ENCODE measurements at places on chromosomes 11 and 22. TPM values are rescaled to one million over a fixed set of nuclear protein-coding genes. Genes with fewer than 3 reads are reported as not detected.

- no peaks in the 10 kb centered on the region for H3K4me1 ChIP-seq
- no peak overlapping the region for H3K27ac ChIP-seq
- no peaks in the 10 kb centered on the region for H3K27me3 ChIP-seq
- no peak overlapping the region for H3K4me3 ChIP-seq
- no peaks in the 10 kb centered on the region for H3K36me3 ChIP-seq
- no peak for DNase-seq
These were observed 51.7 kb upstream of the RTL6 start for GRCh38 chr22:44549701-44550100.

DNA sequence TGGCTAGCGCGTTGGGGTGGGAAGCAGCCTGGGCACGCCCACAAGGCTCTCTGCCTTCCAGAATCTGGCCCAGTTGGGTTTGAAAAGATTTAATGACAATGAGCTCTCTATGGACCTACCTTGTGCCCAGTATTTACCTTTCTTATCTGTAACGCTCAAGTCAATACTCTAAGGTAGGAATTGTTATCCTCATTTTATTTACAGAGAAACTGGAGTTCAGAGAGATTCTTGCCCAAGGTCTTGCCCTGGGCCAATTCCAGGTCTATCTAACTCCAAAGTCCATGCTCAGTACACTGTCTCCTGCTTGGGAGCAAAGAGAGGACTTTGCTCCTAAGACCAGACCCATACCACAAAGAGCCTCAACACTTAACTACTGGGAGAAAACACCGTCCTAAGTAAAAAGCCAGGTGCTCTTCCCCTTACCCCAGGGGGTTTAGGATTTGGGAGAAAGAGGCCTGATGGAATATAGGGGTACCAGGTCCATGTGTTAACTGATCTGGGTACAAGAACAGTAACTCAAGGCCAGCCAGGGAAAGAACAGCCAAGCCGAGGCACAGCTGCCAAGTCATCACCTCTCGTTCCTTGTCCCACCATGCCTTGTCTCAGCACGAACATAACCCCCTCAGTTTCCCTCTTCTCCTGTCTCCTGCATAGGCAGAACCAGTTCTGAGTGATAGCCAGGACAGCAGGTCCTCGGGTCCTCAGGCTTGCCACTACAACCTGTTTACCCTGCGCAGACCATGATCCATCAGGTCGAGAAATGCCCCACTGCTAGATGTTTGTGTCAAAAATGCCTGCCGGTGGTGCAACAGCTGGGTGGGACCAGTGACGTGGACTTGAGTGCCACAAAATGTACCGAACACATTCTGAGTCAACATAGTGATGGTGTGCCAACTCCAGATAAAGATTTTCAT, 14.6 kb downstream of the APOA4 start:
- peak; percentile 86 for DNase-seq
- peaks cover 11% of the 10 kb centered on the region for H3K4me1 ChIP-seq
- H3K4me3 ChIP-seq = no peak overlapping the region
- H3K27me3 ChIP-seq = no peaks in the 10 kb centered on the region
- H3K36me3 ChIP-seq = no peaks in the 10 kb centered on the region

GRCh38 chr22:45818424-45819085, 146.9 kb downstream of the ATXN10 start:
- peaks cover 34% of the 10 kb centered on the region for H3K36me3 ChIP-seq
- H3K4me1 ChIP-seq = no peaks in the 10 kb centered on the region

DNA sequence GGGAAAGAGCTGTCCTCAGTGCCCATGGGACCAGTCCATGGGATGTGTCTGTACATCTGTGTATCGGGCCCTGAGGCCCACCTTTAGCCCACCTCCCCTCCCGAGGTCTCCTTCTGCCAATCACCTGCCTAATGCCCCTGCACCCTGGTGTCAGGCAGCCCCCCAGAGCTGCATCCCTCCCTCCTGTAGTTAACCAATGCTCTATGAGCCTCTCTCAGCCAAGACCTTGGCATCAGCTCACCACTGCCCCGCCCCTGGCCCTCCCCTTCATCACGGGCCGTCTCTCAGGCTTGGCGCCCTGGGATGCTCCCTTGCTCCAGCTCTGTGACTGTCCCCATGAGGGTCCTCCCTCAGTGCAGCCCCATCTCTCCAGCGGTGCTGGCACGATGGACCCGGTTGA, 18.5 kb downstream of the MGAT3 start:
- peaks cover 32% of the 10 kb centered on the region for H3K4me1 ChIP-seq
- H3K36me3 ChIP-seq = no peaks in the 10 kb centered on the region
- no peak overlapping the region for H3K4me3 ChIP-seq
- no peaks in the 10 kb centered on the region for H3K27me3 ChIP-seq
- no peak overlapping the region for H3K27ac ChIP-seq

DNA sequence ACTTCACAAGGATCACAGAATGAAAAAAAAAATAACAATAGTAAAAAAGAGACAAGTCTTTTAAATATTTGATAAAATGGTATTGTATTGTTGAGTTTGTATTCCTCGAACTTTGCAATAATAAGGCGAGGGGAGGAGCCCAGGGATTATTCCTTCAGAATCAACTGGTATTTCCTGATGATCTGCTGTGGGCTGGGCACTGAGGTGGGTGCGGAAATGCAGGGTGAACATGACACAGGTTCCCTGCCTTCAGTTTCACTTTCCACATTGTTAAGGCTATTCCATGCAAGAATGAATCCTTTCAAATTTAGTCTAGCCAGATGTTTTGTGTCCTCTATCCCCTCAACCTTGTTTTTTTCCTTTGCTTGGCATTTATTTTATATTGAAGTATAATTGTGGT, 2.1 kb upstream of the EIF3M start:
- no peak for DNase-seq
- no peaks in the 10 kb centered on the region for H3K36me3 ChIP-seq
- no peaks in the 10 kb centered on the region for H3K27me3 ChIP-seq
- H3K4me3 ChIP-seq = no peak overlapping the region
- H3K4me1 ChIP-seq = peaks cover 14% of the 10 kb centered on the region
- no peak overlapping the region for H3K27ac ChIP-seq

DNA sequence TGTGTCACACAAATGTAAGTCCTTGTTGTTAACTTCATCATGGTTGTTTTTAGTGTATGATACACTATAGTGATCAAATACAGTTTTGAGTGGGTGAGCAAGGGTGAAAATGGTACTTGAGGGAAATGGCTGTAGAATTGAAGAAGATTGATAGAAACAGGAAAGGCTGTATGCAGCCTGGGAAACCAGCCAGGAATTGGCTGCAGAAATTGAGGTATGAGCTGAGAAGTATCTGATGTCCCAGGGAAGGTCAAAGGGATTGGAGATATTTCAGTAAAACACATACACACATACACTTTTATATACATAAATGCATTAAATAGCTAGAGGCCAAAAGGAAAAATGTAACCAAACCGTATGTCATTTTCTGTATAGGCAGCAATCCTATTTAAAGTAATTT, 13.1 kb upstream of the YAP1 start:
- no peak overlapping the region for H3K4me3 ChIP-seq

GRCh38 chr22:33787645-33788456, 132.4 kb downstream of the LARGE1 start:
- no peak overlapping the region for H3K4me3 ChIP-seq
- peaks cover 6% of the 10 kb centered on the region for H3K4me1 ChIP-seq
- no peaks in the 10 kb centered on the region for H3K36me3 ChIP-seq
- H3K27ac ChIP-seq = no peak overlapping the region
- DNase-seq = no peak
- H3K27me3 ChIP-seq = no peaks in the 10 kb centered on the region

DNA sequence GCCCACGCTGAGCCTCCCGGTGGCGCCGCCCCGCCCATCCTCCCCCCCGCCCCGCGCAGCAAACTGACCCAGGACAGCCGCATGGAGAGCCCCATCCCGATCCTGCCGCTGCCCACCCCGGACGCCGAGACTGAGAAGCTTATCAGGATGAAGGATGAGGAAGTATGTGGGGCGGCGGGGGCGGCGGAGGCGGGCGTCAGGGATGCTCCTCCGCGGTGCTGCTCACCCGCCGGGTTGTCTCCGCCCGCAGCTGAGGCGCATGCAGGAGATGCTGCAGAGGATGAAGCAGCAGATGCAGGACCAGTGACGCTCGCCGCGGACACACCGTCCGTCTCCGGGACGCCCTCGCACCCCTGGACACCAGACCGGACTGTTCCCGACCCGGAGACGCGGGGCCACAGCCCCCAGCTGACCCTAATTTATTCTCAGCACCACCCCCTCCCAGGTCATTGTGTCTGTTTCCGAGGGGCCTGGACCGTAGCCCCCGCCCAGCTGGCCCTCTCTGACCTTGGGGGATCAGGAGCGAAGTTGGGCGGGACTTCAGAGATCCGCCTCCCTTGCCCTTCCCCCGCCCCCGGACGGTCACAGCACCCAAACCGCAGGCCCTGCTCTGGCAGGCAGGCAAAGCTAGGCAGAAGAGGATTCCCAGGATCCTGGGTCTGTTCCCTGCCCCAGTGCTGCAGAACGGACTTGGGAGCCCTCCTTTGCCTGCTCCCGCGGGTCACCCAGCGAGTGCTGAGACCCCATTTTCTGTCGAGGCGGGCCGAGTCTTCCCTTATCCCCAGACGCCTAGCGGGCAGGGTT, 959 bp upstream of the GP1BB start:
- peaks cover 5% of the 10 kb centered on the region for H3K36me3 ChIP-seq
- peaks cover 37% of the 10 kb centered on the region for H3K27me3 ChIP-seq
- DNase-seq = no peak
- no peak overlapping the region for H3K4me3 ChIP-seq
- no peak overlapping the region for H3K27ac ChIP-seq
- peaks cover 41% of the 10 kb centered on the region for H3K4me1 ChIP-seq

DNA sequence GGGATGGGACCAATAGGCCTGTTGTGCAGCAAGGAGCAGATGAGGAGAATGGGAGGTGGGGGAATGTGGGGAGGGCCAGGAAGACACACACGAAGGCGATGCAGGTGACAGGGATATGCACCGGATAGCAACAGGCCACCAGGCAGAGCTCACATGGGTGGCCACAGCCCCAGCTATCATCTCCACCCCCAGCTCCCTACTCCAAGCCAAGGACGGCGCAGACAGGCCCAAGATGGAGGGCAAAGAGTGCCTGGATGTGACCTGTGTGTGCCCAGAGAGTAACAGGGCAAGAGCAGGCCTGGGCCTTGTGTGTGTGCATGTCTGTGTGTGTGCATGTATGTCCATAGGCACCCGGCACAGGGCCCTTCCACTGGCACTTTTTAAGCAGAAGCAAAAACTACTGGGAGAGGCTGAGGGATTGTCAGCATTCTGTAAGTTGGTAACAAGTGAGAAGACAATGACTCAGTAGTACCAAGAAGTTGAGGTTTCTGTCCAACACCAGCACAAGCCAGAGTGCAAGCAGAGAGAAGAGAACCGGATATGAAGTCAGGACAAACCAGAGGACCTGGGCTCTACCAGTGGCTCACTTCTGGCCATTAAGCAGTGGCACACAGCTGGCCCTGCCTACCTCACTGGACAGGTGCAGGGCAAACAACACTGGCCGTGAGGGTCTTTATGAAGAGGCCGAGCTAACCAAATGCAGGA, 36.4 kb downstream of the NRXN2 start:
- peaks cover 10% of the 10 kb centered on the region for H3K4me1 ChIP-seq
- no peaks in the 10 kb centered on the region for H3K36me3 ChIP-seq
- DNase-seq = no peak
- H3K27ac ChIP-seq = no peak overlapping the region

DNA sequence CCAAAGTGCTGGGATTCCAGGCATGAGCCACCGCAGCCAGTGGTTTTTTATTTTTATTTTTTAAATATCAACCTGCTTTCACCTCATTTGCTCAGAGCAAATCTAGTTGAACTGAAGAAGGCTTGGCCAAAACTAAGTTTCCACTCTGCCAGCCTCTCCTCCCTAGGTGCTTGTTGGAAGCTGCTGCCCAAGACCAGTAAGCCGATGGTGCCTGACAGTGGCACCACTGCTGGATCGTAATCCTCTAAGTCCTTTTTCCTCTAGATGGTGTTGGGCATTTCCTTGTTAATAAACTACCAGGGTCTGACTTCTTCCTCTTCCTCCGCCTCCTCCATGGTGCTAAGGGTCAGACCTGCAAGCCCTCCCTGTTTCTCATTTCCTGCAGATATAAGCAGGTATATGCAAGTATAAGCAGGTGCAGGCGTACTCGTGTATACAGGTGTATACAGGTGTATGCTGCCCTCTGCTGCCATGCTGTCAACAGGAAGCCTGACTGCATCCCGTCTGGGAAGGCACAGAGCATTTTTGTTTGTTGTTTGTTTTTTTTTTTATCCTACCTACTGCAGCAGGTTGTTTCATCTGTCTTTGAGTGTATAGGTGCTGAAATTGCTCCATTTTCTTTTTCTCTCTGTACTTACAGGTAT, 1.6 kb downstream of the NADSYN1 start:
- H3K36me3 ChIP-seq = peaks cover 38% of the 10 kb centered on the region
- peak overlapping the region; percentile 95 for H3K4me3 ChIP-seq
- no peaks in the 10 kb centered on the region for H3K27me3 ChIP-seq
- no peak for DNase-seq

DNA sequence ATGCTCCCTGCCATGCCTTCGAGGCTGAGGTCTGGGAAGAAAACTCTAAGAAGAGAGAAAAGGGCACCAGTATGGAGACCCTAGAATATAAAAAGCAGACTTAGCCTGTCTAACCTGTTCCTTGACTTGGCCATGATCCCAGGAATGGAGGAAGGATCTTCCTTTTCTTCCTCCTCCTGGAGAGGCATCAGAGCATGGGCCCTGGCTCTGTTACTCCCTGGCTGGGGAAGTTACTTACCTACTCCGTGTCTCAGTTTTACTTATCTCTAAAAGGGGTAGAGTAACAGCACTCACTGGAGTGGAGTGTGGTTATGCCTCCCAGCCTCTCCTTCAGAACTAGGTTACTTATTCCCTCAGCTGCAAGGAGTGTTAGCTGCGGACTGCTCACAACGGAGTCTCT, 55.2 kb upstream of the PHF21A start:
- no peaks in the 10 kb centered on the region for H3K27me3 ChIP-seq
- H3K36me3 ChIP-seq = no peaks in the 10 kb centered on the region
- no peak overlapping the region for H3K27ac ChIP-seq
- DNase-seq = no peak
- H3K4me3 ChIP-seq = no peak overlapping the region

DNA sequence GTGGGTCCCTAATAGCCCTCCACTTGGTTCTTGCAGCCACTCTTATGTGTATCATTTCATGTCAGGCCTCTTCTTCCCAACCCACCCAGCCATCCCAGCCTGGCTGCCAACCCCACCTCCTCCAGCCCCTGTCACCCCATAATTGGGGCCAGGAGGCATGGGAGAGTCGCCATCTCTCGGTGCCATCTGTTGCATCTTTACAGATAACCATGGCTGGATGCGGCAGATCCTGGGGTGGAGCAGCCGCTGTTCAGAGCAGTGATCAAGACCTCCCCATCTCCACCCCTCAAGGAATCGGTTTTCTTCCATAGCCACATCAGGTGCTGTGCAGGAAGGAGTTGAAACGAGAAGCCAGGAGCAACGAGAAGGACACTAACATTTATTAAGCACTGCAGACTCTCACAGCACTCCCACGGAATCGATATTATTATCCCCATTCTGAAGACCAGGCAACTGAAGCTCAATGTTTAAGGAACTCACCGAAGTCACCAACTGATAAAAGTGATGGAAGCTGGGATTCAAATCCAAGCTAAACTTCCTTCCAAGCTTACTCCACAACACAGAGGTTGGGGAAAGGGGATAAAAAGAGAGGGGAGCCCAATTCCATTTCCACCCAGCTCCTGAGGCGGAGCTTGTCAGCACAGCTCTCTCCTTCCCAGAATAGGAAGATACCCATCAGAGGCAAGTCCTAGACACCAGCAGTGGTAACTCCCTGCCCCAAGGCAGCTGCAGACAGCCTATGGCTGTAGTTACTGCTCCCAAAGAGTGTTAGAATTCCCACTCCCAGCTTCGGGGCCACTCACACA, 2.7 kb downstream of the SLC43A1 start:
- no peaks in the 10 kb centered on the region for H3K36me3 ChIP-seq
- no peak overlapping the region for H3K27ac ChIP-seq
- no peak for DNase-seq
- H3K4me1 ChIP-seq = peaks cover 11% of the 10 kb centered on the region
- H3K4me3 ChIP-seq = no peak overlapping the region

Gene KCNE3
- 14.3 TPM for total RNA-seq

Gene IGSF9B
- 1.6 TPM for total RNA-seq

Gene KRTAP5-2
- not detected for total RNA-seq

Gene UBQLNL
- total RNA-seq = 0.26 TPM

Gene PPP6R3
- 195 TPM for total RNA-seq

Gene MYBPC3
- total RNA-seq = 0.89 TPM

Gene OR4C11
- not detected for total RNA-seq
